ENCODE measurements at places on chromosomes 2 and 18.

DNA sequence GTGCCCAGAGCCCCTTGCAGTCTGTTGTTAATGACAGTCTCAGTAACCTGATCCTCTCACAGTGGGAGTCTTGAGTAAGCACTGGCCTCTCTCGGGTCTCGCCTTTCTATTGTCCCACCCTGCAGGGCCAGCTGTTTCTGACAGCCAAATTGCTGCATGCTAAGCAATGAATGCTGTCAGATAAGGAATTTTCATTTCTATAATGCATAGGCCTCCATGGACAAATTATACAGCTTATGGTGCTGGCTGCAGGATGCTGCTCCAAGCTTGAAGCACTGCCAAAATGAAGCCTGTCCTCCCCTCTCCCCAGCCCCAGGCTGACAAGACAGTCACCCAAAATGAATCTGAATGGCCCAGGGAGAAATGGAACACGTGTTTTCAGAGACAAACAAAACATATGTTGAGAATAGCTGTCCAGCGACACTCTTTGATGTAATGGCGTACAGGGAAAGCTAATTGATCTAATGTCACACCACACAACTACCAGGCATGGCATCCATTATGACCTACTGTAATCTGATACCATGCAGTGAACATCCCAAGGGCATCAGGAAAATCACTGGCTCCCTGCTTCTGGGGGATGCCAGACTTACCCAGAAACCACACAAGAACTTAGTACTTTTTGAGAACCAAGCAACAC lies 36.8 kb downstream of the ACVR1 start:
- DNase-seq, result no peak

- no peak for DNase-seq
These were observed 30.7 kb upstream of the GPAT2 start for GRCh38 chr2:96065381-96065930.

DNA sequence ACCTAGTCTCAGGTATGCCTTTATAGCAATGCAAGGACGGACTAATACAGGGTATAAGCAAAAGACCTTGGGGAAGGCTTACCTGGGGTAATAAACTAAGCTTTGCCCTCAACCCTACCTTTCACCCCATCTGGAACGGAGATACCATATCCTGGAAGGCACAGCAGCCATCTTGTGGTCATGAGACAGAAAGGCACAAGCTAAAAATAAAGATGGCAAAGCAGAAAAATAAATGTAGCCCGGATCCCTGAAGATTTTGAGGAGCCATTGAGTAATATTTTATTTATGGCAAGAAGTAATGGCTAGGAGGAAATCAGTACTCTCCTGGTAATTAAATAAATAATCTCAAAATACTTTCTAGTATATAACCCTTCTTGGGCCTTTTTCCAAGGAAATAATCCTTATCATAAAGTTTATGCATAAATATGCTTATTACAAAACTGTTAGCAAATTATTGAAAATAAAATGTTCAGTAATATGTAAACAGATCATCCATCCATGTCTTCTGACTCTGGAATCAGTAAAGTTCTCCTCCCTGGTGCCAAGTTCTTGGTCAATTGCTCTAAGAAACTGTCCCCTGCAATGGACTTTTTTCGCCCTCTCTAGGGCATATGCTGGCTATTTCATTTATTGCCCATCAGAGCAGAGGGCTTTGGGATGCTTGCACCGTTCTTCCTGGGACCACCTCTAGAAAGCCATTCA lies 198.7 kb downstream of the SPP2 start:
- DNase-seq, result no peak

- DNase-seq, result no peak
These were observed 38.5 kb downstream of the MTERF4 start for GRCh38 chr2:241063587-241063986.

DNA sequence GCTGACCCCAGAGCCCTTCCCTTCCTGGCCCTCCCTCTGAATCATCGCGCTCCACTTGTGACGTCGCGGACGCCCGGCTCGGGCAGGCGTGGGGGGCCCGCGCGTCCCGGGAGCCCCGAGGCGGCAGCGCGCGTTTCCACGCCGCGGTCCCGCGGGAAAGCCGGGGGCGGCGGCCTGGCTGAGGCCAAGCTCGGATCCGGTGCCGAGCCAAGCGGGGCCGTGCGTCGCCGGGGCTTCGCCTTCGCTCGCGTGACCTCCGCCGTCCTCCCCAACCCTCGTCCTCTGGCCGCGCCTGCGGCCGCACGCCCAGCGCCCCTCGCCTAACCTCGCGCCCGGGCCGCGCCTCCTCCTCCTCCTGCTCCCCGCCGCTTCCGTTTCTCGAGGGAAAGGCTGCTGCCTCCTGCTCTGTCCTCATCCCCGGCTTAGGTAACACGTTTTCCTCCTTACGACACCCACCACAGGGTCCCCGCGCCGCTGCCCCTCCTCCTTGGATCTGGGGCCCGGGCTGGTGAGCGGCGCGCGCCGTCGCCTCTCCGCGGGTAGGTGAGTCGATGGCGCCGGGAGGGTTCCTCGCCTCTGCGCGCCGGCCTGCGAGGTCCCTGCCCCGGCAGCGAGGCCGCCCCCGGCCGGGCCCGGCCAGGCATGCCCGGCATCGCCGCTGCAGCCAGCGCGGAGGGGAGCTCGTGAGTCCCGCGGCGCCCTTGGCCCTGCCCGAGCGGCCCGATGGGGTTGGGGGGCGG lies at the start of gene INPP1:
Gene INPP1 (plus strand): TSS at position 54 of the 740 bp plus-strand sequence. CDS start 16,514 bp downstream, outside the sequence.
- DNase-seq, result no peak

DNA sequence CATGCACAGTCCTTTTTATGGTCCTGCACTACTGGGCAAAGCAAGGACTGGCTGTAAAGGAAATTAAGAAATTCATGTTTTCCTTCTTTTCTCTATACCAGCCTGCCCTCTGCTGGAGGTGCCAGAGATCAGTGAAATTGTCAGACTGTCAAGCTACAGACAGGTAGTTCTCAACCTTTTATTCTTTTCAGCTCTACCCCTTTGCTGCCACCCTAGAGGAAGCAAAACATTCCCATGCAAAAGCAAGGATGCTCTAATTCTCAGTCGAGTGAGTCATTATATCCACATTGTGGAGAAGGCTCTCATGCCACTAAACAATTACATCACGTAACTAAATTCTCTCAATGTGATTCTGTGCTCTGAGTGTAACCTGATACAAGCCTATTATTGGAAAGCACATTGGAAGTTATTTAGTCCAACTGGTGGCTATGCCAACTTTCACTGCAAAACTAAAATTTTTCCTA lies 25.0 kb upstream of the RAPGEF4 start:
- DNase-seq, result peak; percentile 16

- DNase-seq, result no peak
These were observed 567.2 kb downstream of the SATB2 start for GRCh38 chr2:198890490-198890889.

DNA sequence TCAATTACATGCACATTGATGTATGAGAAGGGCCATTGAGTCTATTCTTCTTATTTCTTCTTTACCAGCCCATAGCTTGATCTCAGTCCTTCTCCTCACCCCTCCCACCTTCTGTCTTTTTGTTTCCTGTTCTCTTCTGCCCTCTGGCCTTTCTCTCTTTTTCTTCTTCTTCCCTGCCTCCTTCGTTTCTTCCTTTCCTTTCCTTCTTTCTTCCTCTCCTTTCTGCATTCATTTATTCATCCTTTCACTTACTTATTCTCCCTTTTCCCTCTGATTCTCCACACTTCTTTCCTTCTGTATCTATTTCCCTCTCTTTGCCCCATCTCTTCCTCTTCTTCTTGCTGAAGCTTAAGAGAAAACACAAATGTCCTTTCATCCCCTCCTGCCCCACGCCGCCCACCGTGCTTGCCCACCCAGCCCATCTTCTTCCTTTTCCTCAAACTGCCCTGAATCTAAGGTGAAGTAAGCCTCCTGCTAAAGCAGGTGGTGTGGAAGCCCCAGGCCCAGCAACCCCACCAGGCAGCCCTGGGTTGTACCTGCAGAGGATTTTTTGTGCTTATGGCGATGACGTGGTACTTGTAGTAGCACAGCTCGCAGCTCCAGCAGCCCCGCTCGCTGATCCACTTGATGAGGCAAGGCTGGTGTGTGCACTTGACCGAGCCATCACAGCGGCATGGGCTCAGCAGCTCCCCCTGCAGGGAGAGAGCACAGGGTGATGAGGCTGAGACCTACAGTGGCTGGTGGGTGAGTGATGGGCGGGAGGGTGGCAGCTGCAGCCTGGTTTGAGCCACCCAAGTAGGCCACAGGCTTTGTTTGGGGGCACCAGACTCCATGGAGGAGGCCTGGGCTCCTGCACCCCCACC lies 89.0 kb downstream of the MARCHF4 start:
- no peak for DNase-seq

DNA sequence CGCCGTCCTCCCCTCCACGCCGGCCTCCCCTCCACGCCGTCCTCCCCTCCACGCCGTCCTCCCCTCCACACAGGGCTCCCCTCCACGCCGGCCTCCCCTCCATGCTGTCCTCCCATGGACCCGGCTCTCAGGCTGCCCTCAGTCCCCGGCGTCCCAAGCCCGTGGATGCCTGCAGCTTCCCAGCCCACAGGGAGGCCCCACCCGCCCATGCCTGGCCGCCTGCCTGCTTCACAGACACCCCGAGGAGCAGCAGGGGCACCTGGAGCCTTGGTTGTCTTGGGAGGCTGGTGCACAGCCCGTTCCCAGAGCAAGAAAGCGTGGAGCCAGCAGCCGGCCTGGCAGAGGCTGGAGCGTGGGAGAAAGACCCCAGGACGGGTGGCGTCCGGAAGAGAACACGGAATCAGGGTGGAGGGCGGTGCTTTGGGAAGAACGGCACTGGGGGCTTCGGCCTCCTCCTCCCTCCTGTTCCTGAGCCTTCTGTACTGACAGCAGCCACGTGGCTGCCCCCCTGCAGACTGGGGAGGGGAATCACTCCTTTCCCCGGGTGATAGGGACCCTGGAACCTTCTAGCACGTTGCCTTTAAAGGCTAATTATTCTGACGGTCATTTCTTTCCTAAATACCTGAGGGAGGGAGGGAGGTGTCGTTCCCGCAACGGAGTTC lies 26.2 kb upstream of the KCNG2 start:
- no peak for DNase-seq

GRCh38 chr2:7989823-7990222 lies 692.0 kb upstream of the ID2 start:
- DNase-seq, result no peak

DNA sequence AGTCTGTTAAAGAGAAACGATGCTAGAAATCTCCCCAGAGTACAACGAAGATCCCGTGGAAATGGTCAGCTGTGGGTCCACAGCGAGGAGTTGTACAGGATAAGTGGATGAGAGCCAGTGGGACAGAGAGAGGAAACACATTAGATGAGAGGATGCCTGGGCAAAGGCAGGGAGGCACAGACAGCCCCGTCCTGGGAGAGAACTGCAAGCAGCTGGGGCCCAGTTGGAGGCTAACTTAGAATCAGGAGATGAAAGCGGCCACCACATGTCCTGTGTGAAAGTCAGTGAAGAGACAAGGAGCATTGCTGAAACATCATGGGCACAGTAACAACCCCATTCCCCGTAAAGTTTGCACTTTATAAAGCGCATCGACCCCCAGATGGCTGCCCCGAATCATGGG lies 157.5 kb downstream of the RAPGEF4 start:
- no peak for DNase-seq

DNA sequence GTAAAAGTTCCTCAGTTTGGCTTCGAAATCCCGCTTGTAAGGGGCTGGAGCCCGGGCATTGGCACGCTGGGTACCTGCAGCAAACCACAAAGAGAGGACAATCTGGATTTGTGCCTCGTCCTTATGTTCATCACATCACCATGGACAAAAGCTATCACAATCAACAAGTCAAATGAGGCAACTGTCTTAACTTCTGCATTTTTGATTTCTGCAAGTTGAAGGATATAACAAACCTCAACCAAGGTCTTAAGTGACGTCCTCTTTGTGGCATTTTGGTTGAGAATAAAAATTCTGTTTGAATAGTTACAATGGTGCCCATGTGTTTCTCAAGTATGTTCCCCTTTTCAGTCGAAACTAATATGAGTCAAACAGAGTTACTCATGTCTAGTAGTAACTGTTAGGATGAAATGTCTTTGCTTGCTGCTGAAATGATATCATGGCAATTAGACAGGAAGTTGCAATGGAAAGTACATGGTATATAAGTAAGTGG lies 70.8 kb upstream of the STK17B start:
- DNase-seq, result no peak

DNA sequence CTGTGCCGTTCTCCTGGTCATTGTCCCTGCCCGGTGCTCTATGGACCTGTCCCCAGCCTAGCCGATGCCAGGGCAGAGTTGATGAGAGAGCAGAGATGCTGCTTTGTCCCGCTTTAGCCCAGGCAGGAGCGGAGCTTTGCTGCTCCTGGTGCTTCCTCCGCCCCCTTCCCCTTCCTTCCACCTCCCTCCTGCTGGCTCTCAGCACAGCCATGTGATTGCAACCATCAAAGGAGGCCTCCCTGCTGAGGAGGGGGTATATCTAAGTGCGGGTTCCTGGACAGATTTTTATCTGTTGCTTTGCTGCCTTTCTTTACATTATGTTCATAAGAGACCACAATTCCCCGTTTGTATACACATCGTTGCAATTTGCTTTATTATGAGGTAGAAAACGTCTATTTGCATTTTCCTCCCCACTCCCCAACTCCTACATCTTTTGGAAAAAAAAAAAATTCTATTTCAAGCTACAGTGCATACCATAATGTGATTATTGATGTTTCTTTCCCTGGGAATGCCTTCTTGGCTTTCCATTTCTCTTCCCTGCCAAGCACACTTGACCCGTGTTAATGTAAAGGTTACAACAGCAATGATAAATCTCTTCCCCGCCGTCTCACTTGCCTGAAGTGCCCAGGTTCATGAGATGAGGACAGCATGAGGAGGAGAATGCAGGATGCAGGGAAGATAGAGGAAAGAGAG lies 25.4 kb downstream of the ALPK2 start:
- no peak for DNase-seq

GRCh38 chr2:158130832-158131473 lies 29.3 kb downstream of the UPP2 start:
- no peak for DNase-seq

GRCh38 chr2:207133820-207134519 lies 31.8 kb downstream of the KLF7 start:
- no peak for DNase-seq

DNA sequence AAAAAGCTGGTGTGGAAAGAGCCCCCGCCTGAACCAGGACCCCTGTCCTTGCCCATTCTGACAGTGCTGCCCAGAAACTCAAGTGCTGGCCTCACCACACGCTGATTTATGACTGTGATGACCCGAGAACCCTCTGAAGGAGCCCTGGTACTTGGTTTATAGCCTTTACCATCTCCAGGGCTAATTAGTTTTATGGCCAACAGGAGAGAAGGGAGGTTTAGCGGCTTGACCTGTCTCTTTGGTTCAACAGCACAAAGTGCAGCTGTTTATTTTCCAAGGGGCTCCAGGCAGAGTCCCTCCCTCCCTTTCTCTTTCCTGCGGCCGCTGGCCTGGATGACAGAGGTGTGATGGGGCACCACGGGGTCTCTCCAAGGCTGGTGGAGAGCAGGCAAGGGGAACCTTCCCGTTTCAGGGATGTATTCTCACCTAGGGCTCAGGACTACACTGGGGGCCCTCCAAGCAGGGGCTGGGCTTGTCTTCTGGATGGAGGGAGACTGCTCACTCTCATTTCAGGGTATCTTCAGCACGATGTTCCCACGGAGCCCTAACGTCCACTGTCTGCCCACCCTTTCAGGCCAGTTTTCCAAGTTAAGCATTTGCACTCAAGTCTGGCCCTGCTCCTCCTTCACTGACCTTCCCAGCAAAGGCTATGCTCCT lies 174.2 kb upstream of the GLI2 start:
- DNase-seq, result no peak

GRCh38 chr2:139439100-139439499 lies 658.9 kb upstream of the NXPH2 start:
- no peak for DNase-seq

- no peak for DNase-seq
These were observed 61.5 kb downstream of the MBP start for GRCh38 chr18:77071061-77071460.

- no peak for DNase-seq
These were observed 100.2 kb upstream of the EPAS1 start for GRCh38 chr2:46196871-46197462.

GRCh38 chr2:20350041-20350712 lies 467 bp downstream of the PUM2 start:
- DNase-seq, result no peak
